ENCODE measurements at places on chromosomes 3 and 15. TPM values are rescaled to one million over a fixed set of nuclear protein-coding genes. Genes with fewer than 3 reads are reported as not detected.

DNA sequence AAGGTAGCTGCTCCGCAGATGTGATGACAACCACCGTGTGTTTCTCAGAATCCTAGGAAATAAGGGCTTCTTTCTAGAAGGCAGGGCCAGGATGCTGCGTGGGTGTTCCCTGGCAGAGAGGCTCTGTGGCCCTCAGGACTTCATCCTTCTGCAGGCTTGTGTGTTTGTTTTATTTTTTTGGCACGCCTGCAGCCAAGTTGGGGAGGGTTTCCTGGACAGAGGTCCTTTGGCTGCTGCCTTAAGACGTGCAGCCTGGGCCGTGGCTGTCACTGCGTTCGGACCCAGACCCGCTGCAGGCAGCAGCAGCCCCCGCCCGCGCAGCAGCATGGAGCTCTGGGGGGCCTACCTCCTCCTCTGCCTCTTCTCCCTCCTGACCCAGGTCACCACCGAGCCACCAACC, at the start of gene CLEC3B:
Gene CLEC3B (plus strand): TSS at position 266 of the 400 bp plus-strand sequence. CDS start 60 bp downstream, at position 326.
- DNase-seq, result no peak

DNA sequence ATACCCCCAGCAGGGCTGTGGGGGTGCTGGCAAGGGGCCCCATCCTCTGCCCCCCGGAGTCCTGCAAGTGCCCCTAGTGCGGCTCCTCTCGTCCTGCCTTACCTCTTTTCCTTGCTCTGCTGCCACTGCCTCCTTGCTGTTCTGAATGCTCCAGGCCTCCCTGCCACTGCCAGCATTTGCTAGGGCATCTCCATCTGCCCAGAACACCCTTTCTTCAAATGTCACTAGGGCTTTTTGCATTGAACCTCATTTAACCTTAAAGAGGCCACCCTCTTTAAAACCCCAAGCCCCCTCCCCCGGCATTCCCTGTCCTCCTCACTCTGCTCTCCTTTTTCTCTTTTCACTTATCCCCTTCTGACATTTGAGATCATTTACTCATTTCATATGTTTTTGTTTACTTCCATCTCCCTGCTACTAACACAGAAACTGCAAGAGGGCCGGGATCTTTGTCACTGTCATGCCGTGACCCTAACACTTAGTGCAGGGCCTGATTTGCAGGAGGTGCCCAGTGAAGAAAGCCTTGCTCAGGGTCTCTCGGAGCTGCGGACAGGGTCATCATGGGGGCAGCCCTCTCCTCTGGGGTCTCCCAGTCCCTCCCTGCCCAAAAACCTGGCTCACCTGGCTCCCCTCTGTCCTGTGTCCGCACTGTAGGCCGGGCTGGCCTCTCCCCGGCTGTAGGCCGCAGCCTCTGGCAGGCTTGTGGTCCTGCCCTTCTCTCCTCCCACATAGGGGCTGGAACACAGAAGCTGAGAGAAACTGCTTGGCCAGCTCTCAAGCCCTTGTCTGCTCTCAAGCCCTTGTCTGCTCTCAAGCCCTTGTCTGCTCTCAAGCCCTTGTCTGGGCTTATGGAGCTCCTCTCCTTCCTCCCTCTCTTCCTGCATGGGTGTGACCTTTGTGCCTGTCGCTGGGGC, at the start of gene ACOX2:
Gene ACOX2 (minus strand): TSS at position 690 of the 911 bp plus-strand sequence. CDS start 2,084 bp downstream, outside the sequence.
- peak; percentile 66 for DNase-seq

DNA sequence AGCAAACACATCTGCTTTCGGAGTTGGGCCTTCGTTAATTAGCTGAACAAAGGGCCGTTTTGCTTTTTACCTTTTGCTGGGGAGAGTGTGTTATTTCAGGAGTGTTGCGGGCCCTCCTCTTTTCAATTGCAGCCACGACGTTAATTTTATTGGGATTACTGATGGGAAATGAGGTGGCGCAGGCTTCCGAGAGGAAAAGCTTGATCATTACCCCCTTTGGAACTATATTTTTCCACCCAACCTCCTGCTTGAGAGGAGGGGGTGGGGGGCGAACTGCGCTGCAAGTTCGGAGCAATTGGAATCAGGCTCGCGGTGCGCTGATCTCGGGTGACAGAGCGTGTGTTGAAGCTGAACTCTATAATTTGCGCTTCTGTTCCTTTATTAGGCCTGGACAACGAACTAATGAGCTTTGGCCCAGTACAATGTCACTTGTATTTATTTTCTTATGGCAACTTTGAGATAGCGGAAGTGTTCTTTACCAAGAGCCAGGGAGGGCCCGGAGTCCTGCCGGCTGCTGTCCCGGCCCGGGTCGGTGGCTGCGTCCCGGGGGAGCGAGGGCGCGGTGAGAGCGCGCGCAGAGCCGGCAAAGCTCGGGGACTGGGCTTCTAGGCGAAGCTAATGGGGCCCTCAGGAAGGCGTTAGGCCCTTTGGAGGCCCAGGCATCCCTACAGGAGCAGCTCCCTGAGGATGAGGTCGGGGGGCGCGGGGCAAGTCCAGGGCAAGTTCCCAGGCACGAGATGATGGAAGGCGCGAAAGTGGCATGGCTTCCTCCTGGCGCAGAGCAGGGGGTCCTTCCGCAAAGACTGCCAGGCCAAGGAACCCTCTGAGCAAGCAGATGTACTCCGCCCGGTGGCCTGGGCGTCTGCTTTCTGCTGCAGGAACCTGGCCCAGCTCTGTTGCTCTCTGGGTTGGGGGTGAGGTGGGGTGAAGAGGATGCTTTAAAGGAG, 12.9 kb downstream of the NR2F2 start:
- peak; percentile 66 for DNase-seq

Gene ANKUB1
- total RNA-seq, result not detected
